Right ventricle myocardium superior (tissue), 1 donor: ENCODE measurements at places on chromosomes 12 and 14. TPM values are rescaled to one million over a fixed set of nuclear protein-coding genes. Genes with fewer than 3 reads are reported as not detected.
A peak's percentile ranks its signal among the peaks of the same experiment; 100 is the strongest.

- peak; percentile 85 for DNase-seq
These were observed 630 bp downstream of the ALDH1L2 start for GRCh38 chr12:105083551-105084105.

Gene B4GALNT3
- 32.1 TPM for total RNA-seq

Gene POTEG
- not detected for total RNA-seq

Gene BCL2L14
- total RNA-seq, result not detected
